Stimulated activated CD8-positive, alpha-beta memory T cell treated with anti-CD3 and anti-CD28 coated beads, Interleukin-7, amount 100 ng/mL, for 1 hour (primary cell): ENCODE measurements at places on chromosomes 3 and 15.

- DNase-seq: no peak
Observed at GRCh38 chr3:54817628-54818027, 110.2 kb downstream of the LRTM1 start.

DNA sequence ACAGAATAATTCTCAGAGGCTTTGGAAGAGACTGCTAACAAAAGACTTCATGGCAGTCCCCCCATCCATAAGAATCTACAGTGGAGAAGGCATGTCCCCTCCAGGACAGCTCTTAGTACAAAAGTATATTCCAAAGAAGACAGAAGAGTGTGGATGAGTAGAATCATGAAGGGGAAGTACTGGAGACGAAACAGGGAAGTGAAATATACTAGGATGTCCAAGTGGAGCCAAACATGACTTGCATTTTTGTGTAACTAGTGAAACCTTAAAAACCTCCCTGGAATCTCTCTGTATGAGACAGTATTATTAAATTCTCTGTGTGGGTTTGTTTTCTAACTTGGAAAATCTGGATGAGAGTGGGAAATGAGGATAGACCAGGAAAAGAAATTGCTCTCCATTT lies 312.4 kb downstream of the RSL24D1 start:
- no peak for DNase-seq

GRCh38 chr15:33810806-33811205 lies 157.5 kb upstream of the CHRM5 start:
- no peak for DNase-seq

DNA sequence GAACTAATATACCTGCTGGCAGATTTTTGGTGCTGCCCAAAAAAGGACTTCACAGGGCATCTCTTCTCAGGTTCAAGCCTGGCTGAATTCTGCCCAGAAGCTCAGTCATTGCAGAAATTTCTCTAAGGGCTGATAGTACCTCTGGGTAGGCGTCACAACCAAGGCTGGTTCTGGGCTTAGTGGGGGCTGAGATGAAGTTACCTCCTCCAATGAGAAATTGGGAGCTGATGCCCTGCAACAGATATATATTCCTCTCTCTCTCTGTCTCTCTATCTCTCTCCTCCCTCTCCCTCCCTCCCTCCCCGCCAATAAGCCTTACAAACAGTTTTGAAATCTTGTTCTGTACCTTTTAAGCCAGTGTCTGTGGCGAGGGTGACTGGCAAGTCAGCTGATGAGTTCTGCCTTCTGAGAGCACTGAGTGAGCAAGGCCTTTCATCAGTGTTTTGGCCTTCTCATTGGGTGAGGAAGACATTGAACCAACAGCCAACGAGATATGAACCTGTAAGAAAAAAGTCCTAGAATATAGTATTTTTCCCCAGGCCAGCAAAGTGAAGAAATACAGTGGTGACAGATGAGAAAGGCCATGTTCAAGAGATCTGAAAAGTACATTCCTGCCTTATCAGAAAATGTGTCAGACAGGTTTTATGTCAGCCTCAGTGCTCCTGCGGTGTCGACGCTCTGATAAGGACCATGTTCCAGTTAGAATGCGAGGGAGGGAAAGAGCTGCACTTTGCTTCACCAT lies 45.5 kb downstream of the TMEM39A start:
- DNase-seq: no peak

GRCh38 chr3:132003685-132004084 lies 31.1 kb downstream of the CPNE4 start:
- no peak for DNase-seq
